ENCODE measurements at places on chromosomes 4 and X. TPM values are rescaled to one million over a fixed set of nuclear protein-coding genes. Genes with fewer than 3 reads are reported as not detected.

Gene SCD5
- 7.5 TPM for total RNA-seq

Gene SHOX
- total RNA-seq: not detected

Gene DGKQ
- 19.1 TPM for total RNA-seq

Gene FAM9B
- not detected for total RNA-seq

Gene CMC4
- 9.0 TPM for total RNA-seq

Gene TCP11X2
- not detected for total RNA-seq

Gene TCEAL2
- not detected for total RNA-seq

Gene USP17L30
- total RNA-seq: not detected

Gene EDNRA
- 8.8 TPM for total RNA-seq

Gene HPF1
- total RNA-seq: 13.0 TPM

Gene ZCCHC12
- total RNA-seq: not detected

Gene PRR32
- total RNA-seq: not detected

Gene NHS
- total RNA-seq: 3.4 TPM

Gene SLC38A5
- total RNA-seq: 150 TPM

Gene AFF2
- total RNA-seq: 0.14 TPM

Gene TLR1
- total RNA-seq: 0.78 TPM

Gene MTMR8
- total RNA-seq: 1.1 TPM

Gene RIPPLY1
- not detected for total RNA-seq

Gene NDST3
- total RNA-seq: not detected

Gene GAGE12H
- total RNA-seq: not detected

Gene ELOVL6
- total RNA-seq: 10.6 TPM

Gene MAGEE2
- total RNA-seq: not detected

Gene GPR50
- not detected for total RNA-seq

Gene UGT8
- total RNA-seq: 0.34 TPM

Gene ODAPH
- total RNA-seq: not detected

Gene GPRIN3
- not detected for total RNA-seq

All from nasal cavity respiratory epithelium epithelial cell of viscerocranial mucosa (primary cell).